ENCODE measurements at places on chromosomes 5 and 9.

GRCh38 chr5:139562847-139563246 lies 1.7 kb downstream of the UBE2D2 start:
- no peak for DNase-seq

GRCh38 chr9:76359365-76359764 lies 34.9 kb downstream of the RFK start:
- DNase-seq: no peak

- peak; percentile 28 for DNase-seq
Measured at GRCh38 chr5:67268231-67269021, 71.8 kb upstream of the CD180 start.

- no peak for DNase-seq
Measured at GRCh38 chr5:98563885-98564653, 209.4 kb upstream of the RGMB start.

GRCh38 chr5:95801961-95802360 lies 20.6 kb downstream of the GLRX start:
- no peak for DNase-seq

DNA sequence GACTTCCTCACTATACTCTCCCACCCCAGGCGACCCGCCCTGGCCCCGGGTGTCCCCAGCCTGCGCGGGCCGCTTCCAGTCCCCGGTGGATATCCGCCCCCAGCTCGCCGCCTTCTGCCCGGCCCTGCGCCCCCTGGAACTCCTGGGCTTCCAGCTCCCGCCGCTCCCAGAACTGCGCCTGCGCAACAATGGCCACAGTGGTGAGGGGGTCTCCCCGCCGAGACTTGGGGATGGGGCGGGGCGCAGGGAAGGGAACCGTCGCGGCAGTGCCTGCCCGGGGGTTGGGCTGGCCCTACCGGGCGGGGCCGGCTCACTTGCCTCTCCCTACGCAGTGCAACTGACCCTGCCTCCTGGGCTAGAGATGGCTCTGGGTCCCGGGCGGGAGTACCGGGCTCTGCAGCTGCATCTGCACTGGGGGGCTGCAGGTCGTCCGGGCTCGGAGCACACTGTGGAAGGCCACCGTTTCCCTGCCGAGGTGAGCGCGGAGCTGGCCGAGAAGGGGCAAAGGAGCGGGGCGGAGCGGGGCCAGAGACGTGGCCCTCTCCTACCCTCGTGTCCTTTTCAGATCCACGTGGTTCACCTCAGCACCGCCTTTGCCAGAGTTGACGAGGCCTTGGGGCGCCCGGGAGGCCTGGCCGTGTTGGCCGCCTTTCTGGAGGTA lies 2.1 kb downstream of the CA9 start:
- no peak for DNase-seq

DNA sequence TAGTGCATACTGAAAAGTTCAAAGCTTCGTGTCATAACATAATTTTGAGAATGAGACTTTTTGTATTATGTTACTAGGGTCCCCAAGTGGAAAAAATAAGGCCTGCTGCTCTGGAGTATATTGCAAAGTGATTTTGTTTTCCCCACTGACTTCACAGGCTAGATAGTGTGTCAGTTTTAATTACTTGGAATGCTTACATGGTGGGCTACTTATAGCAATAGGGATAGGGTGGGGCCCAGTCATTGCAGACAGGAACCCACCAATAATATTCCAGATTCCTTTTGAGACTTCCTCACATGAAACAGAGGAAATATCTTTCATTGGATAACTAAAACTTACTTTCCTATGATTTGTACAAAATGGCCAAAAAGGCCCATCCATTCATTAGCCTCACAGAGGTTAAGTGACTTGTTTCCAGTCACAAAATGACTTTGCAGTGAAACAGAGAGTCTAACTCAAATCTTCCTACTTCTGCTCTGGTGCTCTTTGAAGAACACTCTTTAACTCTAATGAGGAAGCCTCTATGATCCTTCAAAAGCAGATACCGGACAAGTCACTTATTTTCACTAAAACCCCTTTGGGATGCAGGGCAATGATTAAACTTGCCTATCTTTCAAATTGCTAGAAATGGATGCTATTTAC lies 16.2 kb upstream of the MEF2C start:
- no peak for DNase-seq

- no peak for DNase-seq
Measured at GRCh38 chr5:77398458-77398857, 93.7 kb downstream of the WDR41 start.

DNA sequence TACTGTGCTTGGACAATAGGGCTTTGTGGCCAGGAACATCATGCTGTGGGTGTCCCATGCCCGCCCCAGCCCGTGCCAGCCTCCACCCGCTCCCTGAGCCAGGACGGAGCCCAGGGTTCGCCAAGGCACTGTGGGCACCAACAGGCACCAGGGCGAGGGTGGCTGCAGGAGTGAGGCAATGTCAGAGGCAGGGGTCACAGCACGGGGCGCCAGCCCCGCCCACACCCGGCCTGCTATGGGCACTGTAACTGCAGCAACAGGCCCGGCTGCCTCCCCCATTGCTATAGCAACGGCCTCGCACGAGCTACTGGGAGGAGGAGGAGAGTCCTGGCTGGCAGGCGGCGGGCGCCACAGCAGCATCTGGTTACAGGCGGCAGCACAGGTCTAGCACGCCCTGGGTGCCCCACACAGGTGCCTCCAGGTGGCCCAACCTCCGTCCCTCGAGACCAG lies 2.5 kb downstream of the ABCA2 start:
- DNase-seq: peak; percentile 93

- DNase-seq: no peak
Measured at GRCh38 chr5:89213573-89213972, 330.6 kb upstream of the MEF2C start.

DNA sequence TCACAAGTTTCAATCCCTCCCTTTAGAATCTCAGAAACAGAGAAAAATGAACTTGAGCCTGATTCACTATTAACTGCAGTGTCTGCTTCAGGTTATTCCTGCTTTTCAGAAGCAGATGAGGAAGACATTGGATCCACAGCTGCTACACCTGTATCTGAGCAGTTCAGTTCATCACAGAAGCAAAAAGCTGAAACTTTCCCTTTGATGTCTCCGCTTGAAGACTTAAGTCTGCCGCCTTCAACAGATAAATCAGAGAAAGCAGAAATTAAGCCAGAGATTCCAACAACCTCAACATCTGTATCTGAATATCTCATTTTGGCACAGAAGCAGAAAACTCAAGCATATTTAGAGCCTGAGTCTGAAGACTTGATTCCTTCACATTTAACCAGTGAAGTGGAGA lies 42.1 kb downstream of the CMYA5 start:
- DNase-seq: no peak

DNA sequence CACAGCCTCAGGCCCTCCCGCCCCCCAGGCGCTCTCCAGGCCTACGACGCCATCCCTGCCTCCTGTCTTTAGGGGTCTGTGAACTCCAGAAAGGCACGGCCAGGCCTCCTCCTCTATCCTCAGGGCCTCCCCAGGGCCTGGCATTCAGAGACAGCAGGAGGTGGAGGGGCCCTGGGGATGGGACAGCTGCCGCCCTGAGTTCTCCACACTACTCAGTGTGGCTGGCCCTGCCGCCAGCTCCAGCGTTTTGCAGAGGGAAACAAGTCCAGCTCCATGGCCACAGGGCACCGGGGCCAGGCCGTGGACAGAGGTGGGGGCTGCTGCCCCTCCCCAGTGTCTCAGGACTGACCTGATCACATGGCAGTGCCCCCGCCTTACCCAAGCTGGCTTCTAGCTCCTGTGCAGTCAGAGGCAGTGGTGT lies 16.4 kb downstream of the SH3GLB2 start:
- no peak for DNase-seq

DNA sequence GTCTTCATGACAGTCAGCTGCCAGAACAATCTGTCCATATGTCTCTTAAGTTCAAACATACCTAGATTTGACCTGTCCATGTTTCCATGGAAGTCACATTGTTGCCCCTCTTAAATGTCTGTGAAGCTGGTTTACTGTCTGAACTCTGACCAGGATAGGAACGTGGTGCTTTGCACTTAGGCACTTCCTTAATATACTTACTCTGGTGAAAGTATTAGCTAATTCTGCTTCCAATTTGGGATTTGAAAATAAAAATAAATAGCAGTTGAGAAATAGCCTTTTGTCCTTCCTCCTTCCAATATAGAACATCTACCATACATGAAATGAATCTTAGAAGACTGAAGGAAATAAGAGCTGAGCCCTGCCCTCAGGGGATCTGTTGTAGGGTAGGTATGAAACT lies 524.5 kb upstream of the CLINT1 start:
- no peak for DNase-seq

DNA sequence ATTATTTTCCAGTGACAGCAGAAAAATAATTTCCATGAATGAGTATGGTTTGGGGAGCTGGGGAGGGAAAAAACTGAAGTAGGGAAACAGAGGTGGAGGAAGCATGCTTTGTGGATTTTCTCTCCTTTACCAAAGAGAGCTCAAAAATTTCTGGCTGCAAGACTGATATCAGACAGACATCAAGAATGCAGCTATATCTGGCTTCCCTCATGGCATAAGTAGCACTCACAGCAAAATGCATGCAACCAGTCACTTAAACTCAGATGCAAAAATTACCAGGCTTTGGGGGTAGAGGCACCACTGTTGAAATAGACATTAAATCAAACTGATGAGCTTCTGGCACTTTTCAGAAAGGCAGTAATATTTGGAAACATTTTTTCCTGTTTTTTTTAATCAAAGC lies 196.9 kb downstream of the TSSK1B start:
- DNase-seq: no peak

DNA sequence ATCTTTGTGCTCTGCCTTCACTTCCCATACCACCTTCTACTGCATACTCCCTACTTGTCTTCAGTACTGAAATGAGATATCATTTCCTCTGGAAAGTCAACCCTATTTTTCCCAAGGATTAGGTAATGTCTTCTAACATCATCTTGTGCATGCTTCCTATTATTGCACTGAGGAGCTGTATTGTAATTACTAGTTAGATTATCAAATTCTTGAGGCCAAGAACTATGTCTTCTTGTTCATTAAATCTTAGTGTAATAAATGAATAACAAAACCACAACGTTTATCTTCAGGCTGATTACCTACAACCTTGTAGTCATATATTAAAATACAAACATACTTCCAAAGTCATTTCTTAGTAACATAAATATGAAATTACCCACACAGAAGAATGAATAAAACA lies 87.9 kb upstream of the POU5F2 start:
- DNase-seq: no peak

DNA sequence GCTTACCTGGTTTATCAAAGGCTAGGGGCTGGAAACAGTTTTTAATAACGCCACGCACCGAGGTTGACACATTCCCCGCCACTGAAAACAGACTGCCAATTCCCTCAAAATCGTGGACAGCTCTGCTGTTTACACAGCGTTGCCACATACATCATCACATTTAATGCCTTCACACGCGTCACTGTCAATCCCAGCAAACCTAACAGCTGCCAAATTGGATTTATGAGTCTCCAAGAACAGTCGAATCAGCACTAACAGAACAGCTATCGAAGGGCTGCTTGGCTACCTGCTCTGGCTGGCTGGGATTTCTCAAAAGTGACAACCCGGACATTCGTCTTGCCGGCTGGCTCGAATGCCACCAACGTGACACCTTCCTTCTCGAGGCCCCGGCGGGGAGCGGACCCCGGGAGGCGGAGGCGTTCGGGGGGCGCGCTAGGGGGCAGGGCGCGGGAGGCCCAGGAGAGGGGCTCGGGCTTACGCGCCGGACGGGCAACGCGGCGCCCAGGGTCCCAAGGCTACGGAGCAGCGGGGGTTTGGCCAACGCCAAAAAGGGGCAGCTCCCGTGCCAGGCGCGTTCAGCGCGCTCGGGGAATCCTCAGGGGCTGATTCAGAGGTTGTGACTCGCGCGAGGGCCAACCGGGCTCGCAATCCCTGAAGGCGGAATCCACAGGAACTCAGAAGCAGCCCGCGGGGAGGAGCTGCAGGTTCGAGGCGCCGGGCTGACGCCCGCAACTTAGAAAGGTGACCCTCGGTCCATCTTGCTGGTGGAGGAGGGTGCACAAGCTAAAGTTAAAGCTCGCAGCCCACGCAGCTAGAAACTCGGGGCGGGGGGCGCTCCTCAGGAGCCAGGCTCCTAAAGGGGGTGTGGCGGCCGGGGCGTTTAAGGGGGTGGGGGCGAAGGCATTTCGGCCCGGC lies 1.2 kb downstream of the CDC14B start:
- DNase-seq: peak; percentile 13

DNA sequence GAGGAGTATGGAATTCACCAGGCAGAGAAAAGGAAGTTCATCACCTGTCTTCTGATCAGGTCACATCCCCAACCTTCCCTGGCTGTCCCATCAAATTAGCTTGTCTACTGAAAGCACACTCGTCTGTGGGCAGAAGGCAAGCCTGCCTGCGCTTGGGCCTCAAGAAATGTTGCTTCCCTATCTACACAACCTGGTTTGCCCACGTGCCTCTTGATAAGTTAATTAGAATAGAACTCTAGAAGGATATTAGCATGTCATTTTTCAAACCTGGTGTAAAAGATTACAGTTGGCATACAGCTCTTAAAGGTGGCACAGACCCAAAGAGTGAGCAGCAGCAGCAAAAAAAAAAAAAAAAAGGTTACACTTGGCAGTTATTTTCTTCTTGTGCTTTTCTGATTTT lies 5.1 kb downstream of the TTC23L start:
- no peak for DNase-seq

GRCh38 chr5:101103874-101104273 lies 200.8 kb upstream of the ST8SIA4 start:
- DNase-seq: peak; percentile 17

- no peak for DNase-seq
Measured at GRCh38 chr9:75930190-75930589, 39.7 kb downstream of the PCSK5 start.

GRCh38 chr9:89426384-89426961 lies 71.4 kb downstream of the SEMA4D start:
- DNase-seq: no peak
